ENCODE measurements at places on chromosomes 11 and 22.

- DNase-seq = no peak
Measured at GRCh38 chr11:71545405-71545966, 2.7 kb upstream of the KRTAP5-9 start.

DNA sequence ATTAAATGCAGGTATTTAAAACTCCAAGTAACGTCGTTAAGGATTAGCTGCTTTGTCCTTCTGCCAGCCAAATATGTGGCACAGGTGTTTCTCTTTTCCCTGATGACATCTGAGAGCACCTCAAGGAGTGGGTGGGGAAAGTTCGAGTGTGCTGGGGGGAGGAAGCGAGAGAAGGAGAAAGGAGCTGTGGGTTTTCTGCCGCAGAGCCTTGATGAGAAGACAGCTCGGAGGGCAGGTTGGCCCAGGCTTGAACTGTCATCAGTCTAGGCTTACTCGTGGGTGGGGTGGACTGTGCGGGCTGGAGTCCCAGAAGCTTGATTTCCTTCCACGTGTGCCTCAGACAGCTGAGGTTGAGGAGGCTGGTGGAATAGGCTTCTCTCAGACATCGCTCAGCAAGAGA, 15.2 kb upstream of the SORL1-AS1 start:
- DNase-seq = no peak

GRCh38 chr11:83092488-83093384, 21.0 kb upstream of the RAB30 start:
- DNase-seq = no peak

DNA sequence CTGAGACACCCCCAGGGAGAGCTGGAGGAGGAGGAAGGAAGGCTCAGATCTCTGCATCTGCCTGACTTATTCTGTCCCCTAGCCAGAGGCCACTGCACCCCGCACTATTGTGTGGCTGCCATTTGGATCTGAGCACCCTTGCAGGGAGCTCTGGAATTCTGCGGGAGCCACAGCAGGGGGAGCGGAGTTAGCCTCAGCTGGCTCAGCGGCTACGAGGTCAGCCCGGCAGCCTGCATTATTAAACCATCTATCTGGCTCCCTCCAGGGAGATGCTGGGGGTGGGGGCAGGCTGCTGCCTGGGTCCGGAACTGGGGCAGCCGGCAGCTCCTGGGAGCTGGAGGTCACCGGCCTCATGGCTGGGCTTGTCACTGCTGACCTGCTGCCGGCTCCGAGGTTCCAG, 6.5 kb upstream of the ELFN2 start:
- DNase-seq = no peak

- no peak for DNase-seq
Measured at GRCh38 chr11:79087961-79088318, 352.9 kb downstream of the TENM4 start.

- DNase-seq = no peak
Measured at GRCh38 chr11:65131417-65131776, 2.9 kb downstream of the SYVN1 start.

GRCh38 chr11:36672815-36673450, 74.9 kb upstream of the RAG2 start:
- DNase-seq = no peak

GRCh38 chr11:34168642-34169420, 63.4 kb downstream of the NAT10 start:
- DNase-seq = no peak

GRCh38 chr11:7672276-7672959, 882 bp downstream of the CYB5R2 start:
- no peak for DNase-seq

GRCh38 chr11:71474141-71474770, 21.3 kb downstream of the NADSYN1 start:
- no peak for DNase-seq

DNA sequence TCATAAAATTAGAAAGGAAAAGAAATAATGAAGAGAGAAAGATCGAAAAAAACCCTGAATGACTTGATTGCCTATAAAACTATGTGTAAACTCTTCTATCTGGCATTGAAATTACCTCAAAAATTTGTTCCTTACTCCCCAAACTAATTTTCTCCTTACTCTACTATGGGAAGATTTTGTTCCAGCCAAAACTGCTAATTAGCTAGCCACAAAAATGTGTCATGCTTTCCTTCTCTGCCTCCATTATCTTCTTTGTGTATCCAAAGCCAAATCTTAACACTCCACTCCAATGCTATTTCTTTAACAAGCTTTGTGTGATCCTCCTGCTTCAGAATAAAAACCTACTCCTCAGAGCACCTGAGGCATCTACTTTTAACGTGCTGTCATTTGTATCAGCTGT, 831.2 kb downstream of the METTL15 start:
- DNase-seq = no peak

- DNase-seq = no peak
Measured at GRCh38 chr22:49023879-49024774, 803.5 kb downstream of the BRD1 start.

DNA sequence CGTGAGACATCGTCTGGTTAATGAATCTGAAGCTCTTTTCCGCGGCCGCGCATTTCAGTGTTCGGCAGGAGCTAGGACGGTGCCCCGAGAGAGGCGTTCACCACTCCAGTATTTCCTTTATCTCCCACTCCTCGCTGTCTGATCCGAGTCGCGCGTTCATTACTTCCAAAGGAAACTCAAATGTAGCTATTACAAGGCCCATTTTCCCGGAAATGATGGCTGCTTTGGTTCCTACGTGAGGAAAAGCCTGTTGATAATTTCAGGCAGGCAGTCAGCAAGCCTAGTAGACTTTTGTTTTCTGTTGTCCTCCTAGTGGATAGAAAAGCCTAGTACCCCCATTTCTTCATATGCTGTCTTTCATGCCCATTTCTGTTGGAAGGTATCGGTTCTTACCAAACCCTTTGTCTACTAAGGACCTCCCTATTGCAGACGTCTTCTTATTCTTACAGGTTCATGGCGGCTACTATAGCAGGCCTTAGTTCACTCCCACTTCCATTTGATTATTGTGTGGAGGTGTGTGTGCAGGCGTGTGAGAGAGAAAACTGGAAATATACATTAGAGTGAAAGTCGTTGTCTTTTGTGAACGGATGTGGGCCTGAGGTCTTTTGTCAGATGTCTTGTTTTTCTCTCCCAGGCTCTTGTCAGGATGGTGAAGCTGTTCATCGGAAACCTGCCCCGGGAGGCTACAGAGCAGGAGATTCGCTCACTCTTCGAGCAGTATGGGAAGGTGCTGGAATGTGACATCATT, 737 bp downstream of the RBM4 start:
- no peak for DNase-seq

GRCh38 chr11:70005107-70005818, 72.9 kb upstream of the ANO1 start:
- no peak for DNase-seq

DNA sequence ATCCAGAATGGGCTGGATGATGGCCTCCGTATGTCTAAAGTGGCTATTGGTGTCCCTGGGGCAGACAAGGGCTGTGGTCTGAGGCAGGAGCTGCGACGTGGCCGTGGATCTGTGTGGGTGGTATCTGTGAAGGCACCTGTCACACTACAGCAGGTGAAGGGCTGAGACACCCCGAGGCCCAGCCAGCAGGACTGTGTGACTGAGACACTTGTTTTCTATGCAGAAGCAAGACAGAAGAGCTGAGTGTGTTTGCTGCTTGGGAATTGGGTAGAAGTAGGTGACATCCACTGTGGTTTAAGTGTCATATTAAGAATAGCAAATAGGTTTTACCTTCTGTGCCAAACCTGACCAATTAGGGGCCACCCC, 35.0 kb downstream of the AMPD3 start:
- no peak for DNase-seq

GRCh38 chr11:108596701-108597100, 3.1 kb upstream of the EXPH5 start:
- DNase-seq = no peak

DNA sequence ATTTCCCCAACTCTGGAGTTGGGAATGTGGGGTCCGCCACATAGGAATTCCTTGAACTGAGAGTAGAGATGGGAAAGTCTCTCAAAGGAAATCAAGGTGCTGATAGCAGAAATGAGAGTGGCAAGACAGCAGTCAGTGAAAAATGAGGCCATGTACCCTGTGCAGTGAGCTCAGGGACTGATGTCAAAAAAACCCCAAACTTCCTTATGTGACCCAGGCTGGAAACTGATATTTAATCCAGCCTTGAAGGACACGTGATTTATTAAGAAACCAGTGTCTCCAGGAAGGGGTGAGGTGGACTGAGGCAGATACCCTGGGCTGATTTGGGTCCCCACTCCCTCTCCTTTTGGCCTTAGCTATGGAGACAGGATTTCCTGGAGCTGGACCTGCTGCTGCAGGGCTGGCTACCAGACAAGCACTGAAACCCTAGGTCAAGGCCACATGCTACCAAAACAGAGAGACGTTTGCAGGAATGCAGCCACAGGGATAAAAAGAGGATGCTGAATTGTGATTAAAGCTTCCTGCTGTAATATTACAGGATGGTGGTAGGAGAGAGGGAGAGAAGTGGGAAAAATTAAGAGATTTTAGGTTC, 25.3 kb upstream of the FCHSD2 start:
- no peak for DNase-seq

DNA sequence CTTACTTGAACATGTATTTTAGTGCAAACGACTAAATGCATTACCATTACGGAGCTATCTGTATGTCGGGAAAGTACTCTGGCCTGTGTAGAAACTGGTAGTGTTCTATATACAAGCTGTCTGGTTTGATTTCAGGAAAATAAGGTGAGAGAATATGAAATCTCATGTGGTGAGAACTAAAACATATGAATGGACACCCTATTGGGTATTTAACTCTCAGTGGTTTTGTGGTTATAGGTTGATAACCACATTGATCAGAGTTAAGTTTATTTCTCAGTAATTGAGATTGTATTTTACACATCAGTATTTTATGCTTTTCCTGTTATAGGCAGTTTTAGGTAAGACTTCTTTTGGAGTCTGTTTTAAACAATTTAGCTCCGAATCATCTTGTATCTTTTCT, 10.4 kb downstream of the ANO5 start:
- no peak for DNase-seq

GRCh38 chr11:63536669-63537292, at the start of gene PLAAT4:
Gene PLAAT4 (plus strand): TSS chr11:63536808. CDS start chr11:63536869, 61 bp downstream.
- peak; percentile 35 for DNase-seq

- DNase-seq = no peak
Measured at GRCh38 chr22:49601614-49602321, 225.9 kb downstream of the BRD1 start.

DNA sequence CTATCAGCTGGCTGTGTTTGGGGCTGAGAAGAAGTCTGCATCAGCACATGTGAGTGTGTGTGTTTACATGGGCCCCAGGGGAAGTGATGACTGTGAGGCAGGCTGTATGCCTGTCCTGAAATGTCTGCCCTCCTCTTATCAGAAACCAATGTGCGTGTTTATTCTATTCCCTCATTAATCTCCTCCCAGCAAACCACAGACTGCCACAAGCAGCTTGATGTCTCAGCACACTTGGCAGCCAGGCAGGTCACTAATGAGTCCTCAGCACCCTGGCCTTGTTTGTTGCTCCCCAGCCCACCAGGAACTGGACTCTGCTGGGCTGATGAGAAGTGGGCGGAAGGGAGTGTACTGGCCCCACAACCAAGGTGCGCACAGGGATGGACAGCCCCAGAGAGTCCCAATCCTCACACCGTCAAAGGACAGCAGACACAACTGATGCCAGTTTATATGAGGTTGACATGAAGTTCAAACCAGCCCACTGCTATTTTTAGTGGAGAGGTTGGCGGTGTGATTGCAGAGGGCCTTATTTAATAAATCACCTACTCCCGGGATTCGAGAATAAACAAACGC, 225.8 kb downstream of the ETS1 start:
- DNase-seq = no peak

DNA sequence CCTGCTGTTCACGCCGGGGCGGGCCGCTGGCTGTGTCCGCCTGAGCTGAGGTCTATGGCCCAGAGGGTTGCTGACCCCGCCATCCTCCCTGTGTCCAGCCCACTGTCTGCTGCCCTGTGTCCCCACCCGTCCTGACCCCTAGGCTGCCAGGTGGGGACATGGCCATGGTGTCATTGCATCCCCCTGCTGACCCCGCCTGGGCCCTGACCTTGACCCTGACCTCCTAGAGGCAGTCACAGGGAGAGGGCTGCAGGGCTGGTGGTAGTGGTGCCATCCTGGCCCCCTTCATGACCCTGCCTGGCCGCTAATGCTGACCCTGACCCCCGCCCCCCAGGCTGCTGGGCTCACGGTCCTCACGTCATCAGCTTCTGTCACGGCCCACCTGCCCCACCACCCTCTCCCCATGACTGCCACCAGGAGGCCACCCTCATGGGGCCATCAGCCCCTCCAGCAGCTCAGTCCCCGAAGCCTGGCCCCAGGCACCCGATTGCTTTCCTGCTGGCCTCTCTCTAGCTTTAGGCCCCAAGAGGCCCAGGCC, 285.9 kb downstream of the BRD1 start:
- no peak for DNase-seq

DNA sequence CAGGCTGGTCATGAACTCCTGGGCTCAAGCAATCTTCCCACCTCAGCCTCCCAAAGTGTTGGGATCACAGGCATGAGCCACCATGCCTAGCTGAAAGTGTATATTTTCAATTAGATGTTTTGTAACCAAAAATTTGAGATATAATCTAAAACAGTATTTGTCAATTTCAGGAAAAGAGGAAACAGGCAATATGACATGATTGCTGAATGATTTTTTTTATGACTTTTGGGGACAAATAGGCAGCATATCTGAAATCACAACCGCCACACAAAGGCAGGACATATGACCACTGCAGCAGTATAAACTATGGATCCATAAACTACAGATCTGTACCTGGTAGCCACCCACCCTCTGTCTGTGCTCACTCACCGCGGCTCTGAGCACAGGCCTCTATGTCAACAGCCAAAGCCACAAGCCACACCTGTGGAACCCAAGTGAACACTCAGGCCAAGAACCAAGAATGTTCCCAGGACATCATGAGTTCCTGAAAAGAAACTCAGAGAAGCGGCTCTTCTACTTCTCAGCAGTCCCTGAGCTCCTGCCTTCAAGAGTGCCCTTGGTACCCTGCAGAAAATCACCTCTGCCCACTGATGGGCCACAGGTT, 22.5 kb downstream of the PISD start:
- no peak for DNase-seq

GRCh38 chr11:18588297-18589252, at the start of gene UEVLD:
Gene UEVLD (minus strand): TSS chr11:18588734. CDS start chr11:18588654, 80 bp downstream.
- peak; percentile 75 for DNase-seq

DNA sequence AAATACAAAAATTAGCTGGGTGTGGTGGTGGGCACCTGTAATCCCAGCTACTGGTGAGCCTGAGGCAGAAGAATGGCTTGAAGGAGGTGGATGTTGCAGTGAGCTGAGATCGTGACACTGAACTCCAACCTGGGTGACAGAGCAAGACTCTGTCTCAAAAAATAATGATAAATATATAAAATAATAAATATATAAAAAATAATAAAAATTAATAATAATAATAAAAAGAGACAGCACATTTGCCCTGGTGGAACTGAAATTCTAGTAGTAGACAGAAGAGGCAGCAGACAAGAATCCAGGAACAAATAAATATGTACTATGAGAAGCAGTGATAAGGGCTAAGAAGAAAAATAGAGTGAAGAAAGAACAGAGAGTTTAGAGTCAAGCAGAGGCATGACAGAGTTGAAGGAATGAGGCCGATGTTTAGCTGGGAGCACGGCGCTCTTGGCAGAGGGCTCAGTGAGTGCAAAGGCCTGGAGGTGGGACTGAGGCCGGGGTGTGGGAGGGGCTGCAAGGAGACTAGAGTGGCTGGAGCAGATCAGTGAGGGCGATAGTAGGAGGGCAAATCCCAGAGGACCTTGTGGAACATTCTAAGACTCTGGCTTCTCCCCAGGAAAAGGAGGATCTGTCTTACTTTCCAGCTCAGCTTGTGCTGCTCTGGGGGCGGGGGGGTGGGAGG, 410.3 kb downstream of the MN1 start:
- no peak for DNase-seq

Data from nucleus accumbens (tissue), 56 donors.